Kidney epithelial cell (primary cell): ENCODE measurements at places on chromosomes 1 and 21. TPM values are rescaled to one million over a fixed set of nuclear protein-coding genes. Genes with fewer than 3 reads are reported as not detected.

GRCh38 chr21:32705139-32705538 is 22.7 kb downstream of the SYNJ1 start:
- DNase-seq: no peak

DNA sequence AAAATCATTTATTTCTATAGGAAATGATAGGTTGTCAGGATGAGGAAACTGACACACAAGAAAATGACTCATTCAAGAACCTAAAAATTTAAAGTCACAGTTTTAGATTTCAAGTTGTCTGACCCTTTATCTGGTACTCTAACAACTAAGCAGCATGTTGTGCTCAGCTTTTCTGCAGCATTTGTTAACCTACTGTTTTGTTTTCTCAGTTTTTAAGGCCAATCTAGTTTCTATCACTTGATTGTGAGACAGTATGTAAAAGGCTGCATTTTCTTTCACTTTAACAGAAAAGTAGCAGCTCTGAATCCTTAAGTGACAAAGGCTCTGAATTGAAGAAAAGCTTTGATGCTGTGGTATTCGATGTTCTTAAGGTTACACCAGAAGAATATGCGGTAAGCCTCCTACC is 59.1 kb downstream of the RALGPS2 start:
- no peak for DNase-seq

DNA sequence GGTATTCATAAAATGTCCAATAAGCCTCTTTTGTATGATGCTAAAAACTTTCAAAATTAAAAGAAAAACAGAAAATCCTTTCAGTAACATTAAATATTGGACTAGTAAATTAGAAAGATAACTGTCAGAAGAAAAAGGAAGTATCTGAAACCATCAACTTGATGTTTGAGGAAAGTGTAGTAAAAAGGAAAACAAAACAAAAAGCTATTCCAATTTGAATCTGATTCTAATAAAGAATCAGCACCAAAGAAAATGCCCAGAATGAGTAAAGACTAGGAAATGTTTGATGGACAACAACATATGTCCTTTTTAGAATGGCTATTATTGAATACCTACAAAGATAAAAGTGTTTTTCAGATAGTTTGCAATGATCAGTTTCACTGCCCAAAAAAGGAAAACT is 79.9 kb upstream of the RBM34 start:
- DNase-seq: no peak

GRCh38 chr21:25862596-25862995 is 127.8 kb downstream of the GABPA start:
- DNase-seq: no peak

BRWD1 gene
- total RNA-seq: 20.3 and 26.3 TPM in 2 replicates
